PC-9 (cell line): ENCODE measurements at places on chromosomes 3 and 15.

GRCh38 chr15:76259392-76259791, 51.9 kb downstream of the ETFA start:
- no peak overlapping the region for H3K27ac ChIP-seq
- H3K36me3 ChIP-seq, result peaks cover 28% of the 10 kb centered on the region

- DNase-seq, result no peak
- H3K27ac ChIP-seq, result no peak overlapping the region
- no peaks in the 10 kb centered on the region for H3K36me3 ChIP-seq
- no peak overlapping the region for H3K4me3 ChIP-seq
These were observed 396.6 kb downstream of the NAALADL2 start for GRCh38 chr3:175255698-175256097.

DNA sequence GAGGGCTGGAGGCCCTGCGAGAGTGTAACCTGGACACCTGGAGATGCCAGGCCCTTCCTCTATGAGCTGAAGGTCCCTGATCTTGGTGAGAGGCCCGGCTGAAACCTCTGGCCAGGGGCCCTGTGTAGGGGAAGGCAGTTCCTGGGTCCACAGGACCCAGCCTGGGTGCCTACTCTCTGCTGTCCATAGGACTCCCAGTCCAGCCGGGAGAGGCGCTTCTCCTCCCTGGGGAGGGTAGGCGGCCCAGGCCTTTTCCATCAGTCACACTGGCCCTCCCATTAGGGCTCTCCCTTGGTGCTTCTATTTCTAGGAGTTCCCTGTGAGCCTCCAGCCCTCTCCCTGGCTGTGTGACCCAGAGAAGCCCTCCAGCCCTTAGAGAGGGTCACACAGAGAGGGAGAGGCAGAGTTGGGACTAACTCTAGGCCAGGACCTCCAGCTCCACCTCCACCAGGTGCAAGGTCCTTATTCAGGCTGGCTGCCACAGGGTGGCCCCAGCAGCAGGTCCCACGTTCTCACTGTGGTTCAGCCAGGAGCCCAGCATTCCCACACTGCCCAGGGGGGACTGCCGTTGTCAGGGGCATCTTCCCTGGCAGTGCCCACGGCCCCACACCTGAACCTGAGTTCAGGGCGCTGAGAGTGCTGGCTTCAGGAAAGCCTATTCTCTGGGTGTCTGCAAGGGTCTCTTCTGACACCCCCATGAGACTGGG, 146.8 kb downstream of the SMAD6 start:
- H3K27ac ChIP-seq, result no peak overlapping the region
- DNase-seq, result no peak
- H3K4me3 ChIP-seq, result no peak overlapping the region
- H3K4me1 ChIP-seq, result 0 out of 2 replicates have a peak, but pooled peaks cover 9% of the 10 kb centered on the region
- no peaks in the 10 kb centered on the region for H3K36me3 ChIP-seq
- H3K27me3 ChIP-seq, result no peaks in the 10 kb centered on the region

DNA sequence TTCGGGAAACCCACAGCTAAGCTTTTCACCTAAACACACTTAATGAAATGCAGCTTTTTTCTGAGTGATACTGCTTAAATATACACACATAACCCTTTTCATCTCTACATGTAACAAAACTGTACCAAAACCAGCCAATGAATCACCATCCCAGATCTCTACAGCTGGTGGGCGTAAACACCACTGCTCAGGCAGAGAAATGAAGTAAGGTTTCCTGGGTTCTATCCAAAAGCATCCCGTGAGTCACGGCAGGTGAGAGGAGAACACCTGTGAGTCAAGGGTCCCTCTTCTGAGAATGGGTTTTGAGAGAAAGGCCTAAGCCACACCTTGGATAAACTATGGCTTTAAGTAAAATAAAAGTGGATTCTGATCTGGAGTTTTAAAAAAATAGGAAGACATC, 2.6 kb downstream of the CLDN1 start:
- peaks cover 23% of the 10 kb centered on the region for H3K36me3 ChIP-seq
- H3K27ac ChIP-seq, result peak overlapping the region; percentile 62
- peak overlapping the region; percentile 85 for H3K4me3 ChIP-seq
